Activated naive CD4-positive, alpha-beta T cell treated with anti-CD3 and anti-CD28 coated beads for 36 hours (primary cell): ENCODE measurements at places on chromosomes 13 and 19.

GRCh38 chr13:20553311-20553710 lies 13.6 kb upstream of the IFT88 start:
- DNase-seq = no peak

GRCh38 chr19:56603829-56604228 lies 8.7 kb downstream of the ZNF71 start:
- no peak for DNase-seq

- DNase-seq = no peak
Observed at GRCh38 chr19:5253406-5254110, 87.1 kb downstream of the PTPRS start.

- no peak for DNase-seq
Observed at GRCh38 chr19:14477418-14478112, 2.4 kb upstream of the PTGER1 start.

GRCh38 chr13:71325556-71325955 lies 541.4 kb downstream of the DACH1 start:
- no peak for DNase-seq

DNA sequence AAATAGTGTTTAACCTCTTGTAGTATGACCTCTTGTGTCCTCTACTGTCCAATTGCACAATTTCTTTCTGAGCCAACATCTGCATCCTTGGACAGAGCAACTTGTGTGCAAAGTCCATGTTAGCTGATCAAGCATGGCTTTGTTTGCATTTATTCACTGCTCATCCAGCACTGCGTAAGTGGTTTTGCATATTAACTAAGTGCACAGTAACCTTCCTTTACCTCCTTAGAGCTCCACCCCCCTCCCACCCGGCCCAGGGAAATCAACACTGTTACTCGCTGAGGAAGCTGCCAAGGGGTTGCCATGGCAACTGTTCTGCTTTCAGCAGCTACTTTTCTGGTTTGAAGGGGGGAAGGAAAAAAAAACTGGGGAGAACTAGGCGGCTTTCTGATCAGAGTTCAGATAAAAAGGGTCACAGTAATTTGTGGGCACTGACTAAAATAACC lies 153.5 kb upstream of the KLF12 start:
- DNase-seq = peak; percentile 88

DNA sequence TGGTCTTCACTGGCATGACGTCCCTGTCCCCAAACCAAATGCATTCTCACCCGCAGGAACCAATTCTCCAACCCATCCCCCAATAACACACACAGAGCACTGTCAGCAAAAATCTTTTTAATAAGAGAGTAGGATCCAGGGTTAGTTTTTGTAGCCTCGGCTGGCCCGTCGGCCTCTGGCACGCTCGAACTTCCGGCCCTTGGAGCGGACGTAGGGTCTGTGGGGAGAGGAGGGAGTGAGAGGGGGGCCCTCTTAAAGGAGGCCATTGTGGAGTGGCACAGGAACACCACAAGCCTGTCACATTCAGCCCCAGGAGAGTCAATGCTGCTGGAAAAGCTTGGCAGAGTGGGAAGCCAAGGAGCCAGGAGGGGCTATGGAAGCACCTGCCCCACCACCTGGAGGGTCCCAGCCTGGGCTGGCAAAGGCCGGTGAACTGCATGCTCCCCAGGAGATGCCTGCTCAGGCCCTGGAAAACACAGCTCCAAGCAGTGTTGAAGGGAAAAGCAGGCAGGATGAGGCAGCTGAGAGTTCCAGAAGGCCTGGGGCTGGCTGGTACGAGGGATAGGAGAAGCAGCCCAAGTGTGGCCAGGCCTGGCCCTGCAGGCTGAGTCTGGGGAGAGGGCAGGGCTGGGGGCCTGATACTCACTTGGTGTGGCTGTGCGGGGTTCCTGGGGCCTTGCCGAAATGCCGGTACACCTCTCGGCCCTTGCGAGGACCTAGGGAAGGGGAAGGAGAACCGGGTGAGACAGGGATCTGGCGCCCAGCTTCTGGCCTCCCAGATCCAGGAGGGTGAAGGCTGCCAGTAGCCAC lies 560 bp upstream of the FAM83E start:
- DNase-seq = no peak

GRCh38 chr13:113620036-113620796 lies 35.7 kb downstream of the TFDP1 start:
- DNase-seq = no peak

DNA sequence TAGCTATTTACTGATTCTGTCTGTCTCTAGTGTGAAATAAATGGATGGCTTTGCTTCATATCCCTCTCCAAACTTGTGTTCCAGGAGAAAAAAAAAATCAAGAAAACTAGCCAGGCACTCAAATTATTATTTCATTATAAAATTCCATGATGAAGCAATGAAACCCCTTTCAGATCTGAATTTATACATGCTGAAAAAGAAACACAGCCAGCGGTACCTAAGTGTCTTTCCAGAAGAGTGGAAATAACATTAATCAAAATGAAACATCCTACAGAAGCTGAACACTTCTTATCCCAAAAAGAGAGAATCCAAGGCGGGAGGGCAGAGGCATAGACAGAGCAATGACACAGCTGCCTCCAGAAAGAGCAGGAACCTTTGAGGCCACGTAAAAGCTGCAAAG lies 15.9 kb downstream of the ENOX1 start:
- DNase-seq = no peak

DNA sequence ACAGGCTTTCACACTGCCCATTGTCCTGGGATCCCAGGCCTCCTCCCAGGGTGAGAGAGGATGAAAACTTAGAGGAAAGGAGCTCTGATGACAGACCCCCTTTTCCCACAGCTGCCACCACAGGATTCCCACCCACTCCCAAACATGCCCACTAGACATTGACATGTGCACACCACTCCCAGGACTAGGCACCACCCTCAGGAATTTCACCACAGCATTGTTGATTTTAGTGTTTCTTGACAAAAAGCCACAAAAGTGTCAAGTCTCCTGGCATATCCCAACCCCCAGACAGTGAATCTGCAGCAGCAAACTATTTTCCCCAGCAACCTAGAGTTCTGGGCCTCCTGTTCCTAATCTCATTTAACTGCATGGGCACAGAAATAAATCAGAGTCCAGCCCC lies 10.1 kb downstream of the ZNF714 start:
- DNase-seq = no peak

GRCh38 chr13:47241446-47241845 lies 344.6 kb upstream of the HTR2A start:
- DNase-seq = no peak

DNA sequence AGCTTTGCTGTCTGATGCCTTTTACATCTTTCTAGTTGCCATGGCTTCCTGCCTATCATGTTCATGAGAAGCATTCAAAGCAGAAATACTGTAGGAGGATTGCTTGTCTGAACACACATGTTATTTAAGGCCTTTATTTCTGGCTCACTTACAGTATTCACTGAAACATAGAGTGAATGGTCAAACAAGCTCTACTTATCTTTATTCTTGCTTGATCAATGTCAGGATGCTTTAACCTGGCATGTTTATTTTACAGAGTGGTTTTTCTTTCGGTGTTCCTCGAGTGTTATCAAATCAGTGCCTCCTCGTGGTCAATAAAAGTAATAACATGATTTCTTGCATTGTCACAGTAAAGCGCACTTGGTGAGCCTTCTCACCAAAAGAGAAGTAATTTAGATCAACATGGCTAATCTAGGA lies 73.5 kb upstream of the PCDH17 start:
- no peak for DNase-seq

DNA sequence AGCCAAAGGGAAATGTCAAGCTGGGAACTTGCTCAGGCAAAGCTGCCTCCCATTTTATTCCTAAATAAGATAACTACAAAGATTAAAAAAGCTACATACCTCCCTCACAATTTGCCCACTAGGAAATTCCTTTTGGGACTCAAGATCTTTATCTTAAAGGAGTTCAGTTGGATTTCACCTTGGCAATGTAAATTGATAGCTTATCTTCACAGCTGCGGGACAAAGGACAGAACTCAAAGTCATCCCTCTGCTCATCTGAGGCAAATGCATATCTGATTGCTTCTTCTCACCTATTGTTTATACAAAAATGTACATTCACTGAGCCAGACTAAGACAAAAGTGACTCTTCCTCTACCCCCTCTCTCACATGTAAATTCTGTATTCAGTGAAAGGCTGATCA lies 47.8 kb downstream of the FGF14 start:
- DNase-seq = no peak

- peak; percentile 77 for DNase-seq
Observed at GRCh38 chr13:72643311-72643989, 84.0 kb downstream of the MZT1 start.

DNA sequence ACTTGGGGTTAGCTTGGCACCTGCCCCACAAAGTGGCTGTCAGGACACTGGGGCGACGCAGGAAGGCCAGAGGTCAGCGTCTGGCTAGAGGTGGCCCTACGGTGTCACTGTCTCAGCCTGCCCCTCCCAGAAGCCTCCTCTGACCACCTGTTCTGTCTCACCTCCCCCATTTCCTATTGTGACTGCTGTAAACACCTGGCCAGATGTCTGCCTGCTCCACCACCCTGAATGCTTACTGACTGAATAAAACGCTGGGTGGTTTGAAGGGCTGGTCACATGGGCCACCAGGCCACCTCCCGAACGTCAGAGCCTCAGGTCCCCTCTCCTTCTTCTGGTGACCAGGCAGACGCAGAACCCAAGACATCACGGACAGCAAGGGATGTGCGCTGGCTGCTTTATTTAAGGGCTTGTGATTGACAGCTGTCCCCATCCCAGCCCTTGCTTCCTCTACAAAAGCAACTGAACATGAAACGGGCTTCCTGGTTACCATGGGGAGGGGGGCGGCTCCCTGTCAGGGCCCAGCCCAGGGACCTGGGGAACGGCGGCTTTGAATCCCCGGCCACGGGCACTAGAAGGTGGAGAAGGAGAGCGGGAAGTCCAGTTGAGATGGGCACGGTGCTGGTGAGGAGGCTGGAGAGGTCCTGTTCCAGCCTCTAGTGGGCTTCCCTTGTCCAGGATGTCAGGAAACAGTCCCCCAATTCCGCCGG lies 6.2 kb downstream of the ELOF1 start:
- no peak for DNase-seq

GRCh38 chr13:20425819-20426219 lies 99.8 kb downstream of the CRYL1 start:
- peak; percentile 45 for DNase-seq

- no peak for DNase-seq
Observed at GRCh38 chr13:93771227-93771626, 544.6 kb downstream of the GPC6 start.

GRCh38 chr13:59607780-59608233 lies 555.9 kb downstream of the DIAPH3 start:
- DNase-seq = no peak

- no peak for DNase-seq
Observed at GRCh38 chr19:19486343-19487076, 28.8 kb downstream of the TSSK6 start.

DNA sequence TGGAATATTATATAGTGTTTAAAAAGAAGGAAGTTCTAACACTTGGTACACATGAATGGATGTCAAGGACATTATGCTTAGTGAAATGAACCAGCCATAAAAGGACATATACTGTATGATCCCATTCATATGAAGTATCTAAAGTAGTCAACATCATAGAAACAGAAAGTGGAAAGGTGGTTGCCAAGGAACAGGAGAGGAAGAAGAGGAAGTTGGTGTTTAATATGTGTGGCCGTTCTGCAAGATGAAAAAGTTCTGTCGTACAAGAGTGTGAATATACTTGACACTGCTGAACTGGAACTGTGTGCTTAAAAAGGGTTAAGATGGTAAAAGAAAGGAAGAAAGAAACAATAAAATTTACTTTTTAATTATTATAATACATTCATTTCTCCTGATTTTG lies 33.1 kb upstream of the C1QTNF9 start:
- DNase-seq = no peak

- no peak for DNase-seq
Observed at GRCh38 chr19:29401712-29402421, 123.9 kb upstream of the VSTM2B start.

- DNase-seq = no peak
Observed at GRCh38 chr19:10769533-10770491, 51.9 kb downstream of the DNM2 start.

- no peak for DNase-seq
Observed at GRCh38 chr13:38880397-38880796, 110.2 kb downstream of the STOML3 start.

GRCh38 chr19:17475541-17476115 lies 5.3 kb downstream of the SLC27A1 start:
- DNase-seq = no peak

- DNase-seq = no peak
Observed at GRCh38 chr13:21663197-21663596, 7.7 kb upstream of the FGF9 start.

GRCh38 chr19:29735829-29736228 lies 20.8 kb upstream of the C19orf12 start:
- no peak for DNase-seq

DNA sequence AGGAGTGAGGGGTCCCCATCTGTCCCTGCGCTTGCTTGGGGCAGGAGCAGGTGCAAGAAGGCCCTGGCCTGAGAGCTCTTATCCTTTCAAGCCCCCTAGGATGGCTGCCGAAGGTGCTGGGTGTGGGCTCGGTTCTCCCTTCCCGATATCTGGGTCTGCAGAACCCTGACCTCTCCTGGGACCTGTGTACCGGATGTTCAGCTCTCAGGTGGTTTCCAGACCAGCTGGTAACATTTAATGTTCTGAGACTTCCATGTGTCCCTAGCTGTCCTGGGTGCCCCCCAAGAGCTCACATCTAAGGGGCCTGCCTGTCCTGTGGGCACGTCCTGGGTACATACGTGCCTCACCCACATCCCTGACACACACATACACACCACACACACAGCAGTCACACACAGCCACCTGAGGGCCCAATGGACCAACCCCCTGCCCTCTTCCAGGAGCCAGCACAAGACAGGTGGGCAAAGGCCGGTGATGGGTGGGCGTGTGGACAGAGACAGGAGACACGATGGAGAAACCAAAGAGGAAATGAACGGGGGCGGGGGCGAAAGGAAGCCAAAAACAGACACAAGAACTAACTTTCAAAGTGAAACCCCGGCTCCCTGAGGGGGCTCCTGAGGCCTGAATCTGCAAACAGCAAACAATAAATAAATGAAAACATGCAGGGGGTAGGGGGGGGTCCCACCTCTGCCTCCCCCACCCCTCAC lies 124.3 kb downstream of the PTPRS start:
- no peak for DNase-seq

GRCh38 chr13:27821566-27821965 lies 29.3 kb downstream of the GSX1 start:
- DNase-seq = no peak

DNA sequence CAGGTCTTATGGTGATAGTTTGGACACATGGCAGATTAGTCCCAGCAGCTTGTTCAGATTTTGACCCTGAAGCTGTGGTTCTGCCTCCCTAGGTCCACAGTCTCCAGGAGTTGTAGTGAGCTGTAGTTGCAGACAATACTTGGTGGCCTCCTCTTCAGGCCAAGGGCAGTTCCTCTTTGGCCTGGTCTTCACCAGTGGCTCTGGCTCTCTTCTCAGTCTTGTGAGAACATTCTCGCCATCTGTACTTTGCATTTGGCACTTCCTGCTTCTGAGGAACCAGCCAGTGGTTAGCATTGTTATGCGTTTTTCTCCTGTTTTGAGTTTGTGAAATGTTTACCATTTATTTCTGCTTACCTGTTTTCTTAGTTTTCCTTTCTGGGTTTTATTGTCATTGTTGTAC lies 40.7 kb downstream of the PCCA start:
- DNase-seq = no peak
